HCEC 1CT (cell line): ENCODE measurements at places on chromosomes 1 and 21.

- peak; percentile 65 for DNase-seq
Observed at GRCh38 chr1:246569248-246570238, 3.3 kb downstream of the CNST start.

DNA sequence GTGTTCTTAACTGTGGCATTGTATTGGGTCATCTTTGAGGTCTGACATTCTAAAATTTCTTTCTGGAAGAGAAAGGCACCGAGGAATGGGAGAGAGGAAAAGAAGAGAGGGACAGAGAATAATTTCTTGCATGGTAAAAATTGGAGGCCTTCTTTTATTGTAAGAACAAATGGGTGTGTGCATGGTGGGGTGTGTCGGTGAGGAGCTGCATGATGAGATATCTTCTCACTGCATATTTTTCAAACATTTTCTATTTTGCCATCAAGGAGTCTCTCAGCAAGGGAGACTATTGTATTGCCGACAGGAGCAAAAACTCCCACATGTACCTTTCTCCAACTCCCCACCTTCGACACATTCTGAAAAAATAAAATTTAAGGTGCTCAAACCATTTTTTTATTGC is 6.5 kb upstream of the CTSE start:
- no peak for DNase-seq

DNA sequence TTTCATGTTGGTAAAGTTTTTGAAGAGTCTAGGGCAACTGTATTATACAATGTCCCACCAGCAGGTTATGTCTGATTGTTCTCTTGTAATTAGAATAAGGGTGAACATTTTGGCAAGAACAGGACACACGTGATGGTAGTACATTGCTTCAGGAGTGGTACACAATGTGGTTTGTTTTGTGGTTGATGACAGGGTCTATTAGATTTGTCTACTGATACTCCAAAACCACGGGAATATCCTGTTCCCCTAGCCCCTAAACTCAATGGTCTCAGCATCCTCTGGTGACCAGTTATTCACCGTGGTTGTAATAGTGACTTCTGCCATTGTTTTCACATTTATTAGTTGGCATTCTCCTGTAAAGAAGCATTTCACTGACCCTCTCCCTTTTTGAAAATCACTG is 22.1 kb upstream of the ACTA1 start:
- peak; percentile 24 for DNase-seq

DNA sequence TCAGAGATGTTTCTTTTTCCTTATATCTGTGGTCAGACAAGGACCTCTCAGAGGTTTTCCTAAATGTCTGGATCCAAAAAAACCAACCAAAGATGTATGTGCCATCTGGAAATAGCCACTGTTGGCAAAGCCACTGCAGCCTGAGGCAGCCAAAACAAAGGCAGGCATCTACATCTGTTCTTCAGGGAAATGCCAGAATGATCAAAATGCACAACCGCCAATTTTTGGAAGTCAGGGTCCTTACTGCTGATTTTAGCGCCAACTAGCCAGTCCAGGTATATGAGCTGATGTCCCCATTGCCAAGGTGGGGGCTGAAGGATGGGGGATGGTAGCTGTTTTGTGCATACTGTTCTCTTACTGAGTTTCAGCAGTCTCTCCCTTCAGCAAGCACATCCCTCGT is 45.9 kb downstream of the SYT14 start:
- no peak for DNase-seq

DNA sequence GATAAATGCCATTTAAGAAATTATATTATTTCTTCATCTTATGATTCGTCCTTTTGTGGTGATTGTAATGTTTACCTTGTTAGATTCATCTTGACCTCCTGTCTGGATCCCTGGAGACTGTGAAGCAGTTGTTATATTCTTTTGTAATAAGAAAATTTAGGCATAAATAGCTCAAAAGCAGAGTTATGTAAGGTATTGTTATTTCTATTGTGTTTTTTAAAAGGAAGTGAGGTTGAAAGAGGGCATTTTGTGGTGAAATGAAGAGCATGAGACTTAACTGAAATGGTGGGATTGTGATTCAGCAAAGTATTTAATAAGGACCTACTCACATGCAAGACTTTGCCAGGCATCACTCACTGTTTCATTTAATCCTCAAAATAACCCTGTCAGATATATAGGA is 104.0 kb downstream of the PDE4B start:
- peak; percentile 21 for DNase-seq

DNA sequence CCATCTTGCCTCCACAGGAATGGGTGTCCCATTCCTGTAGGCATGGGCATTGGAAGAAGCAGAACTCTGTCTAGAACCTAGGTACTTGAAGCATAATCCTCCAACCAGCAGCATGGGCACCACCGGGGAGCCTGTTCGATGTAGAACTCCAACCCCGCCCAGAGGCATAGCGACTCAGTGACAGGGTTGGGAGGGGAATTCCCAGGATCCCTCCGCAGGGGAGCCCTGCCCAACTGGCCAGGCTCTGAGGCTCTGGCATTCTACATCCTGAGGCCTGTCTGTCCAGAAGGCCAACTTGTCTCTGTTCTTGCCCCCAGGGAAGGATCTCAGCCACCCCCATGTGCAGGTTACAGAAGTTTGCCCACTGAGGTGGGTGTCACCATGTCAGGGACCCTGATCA is 38.2 kb downstream of the CACNA1S start:
- no peak for DNase-seq

GRCh38 chr1:98322086-98322485 is 339.4 kb upstream of the SNX7 start:
- DNase-seq: no peak

DNA sequence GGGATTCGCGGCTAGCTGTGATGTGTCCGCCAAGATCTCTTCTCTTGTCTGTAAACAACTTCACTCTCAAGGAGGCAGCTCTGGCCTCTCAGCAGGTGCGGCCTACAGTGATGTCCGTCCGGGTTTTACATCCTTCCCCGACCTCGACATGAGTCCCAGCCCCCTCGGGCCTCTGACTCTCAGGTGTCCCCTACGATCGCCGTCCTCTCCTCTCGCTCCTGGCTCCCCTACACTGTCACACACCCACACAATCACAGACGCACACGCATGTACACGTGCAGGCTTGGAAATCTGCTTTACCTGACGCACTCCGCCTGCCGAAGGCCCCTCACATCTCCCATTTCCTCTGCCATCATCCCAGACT is 797 bp upstream of the RSPH1 start:
- no peak for DNase-seq

- DNase-seq: no peak
Observed at GRCh38 chr1:65255035-65255655, 54.2 kb upstream of the DNAJC6 start.

GRCh38 chr1:240803151-240803550 is 191.2 kb upstream of the GREM2 start:
- peak; percentile 77 for DNase-seq
